NCI-H1048 (cell line): ENCODE measurements at places on chromosomes 1 and 21.

DNA sequence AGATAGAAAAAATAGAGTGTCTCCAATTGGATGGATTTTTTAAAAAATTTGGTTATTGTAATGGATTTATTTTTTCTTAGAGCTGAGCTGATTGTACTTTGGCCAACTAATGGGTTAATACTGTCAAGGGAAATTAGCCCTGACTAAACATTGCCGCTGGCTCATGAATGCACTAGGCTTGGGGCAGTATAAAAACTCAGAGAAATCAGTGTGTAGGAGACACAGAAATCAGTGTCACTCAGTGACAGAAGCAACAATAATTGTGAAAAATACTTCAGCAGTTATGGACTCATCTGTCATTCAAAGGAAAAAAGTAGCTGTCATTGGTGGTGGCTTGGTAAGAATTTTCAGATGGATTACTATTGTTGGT, at the start of gene KMO:
KMO (plus strand) TSS at position 217 of the 370 bp plus-strand sequence; CDS start at position 284, 67 bp downstream.
- DNase-seq = no peak

- no peak for DNase-seq
These were observed 1.2 kb downstream of the EVA1B start for GRCh38 chr1:36322041-36322785.

GRCh38 chr1:229984992-229985612, 81.9 kb upstream of the GALNT2 start:
- DNase-seq = no peak

- no peak for DNase-seq
These were observed 24.4 kb downstream of the GRHL3 start for GRCh38 chr1:24343412-24344089.
